ENCODE measurements at places on chromosomes 7 and 10. TPM values are rescaled to one million over a fixed set of nuclear protein-coding genes. Genes with fewer than 3 reads are reported as not detected.

PLEKHS1 gene
- not detected for total RNA-seq

GTF2I gene
- 240 TPM for total RNA-seq

SFRP4 gene
- not detected for total RNA-seq

SKAP2 gene
- total RNA-seq, result 12.3 TPM

ZWINT gene
- total RNA-seq, result 138 TPM

- no peak for DNase-seq
Observed at GRCh38 chr7:131605280-131605878, 49.0 kb upstream of the PODXL start.

DNA sequence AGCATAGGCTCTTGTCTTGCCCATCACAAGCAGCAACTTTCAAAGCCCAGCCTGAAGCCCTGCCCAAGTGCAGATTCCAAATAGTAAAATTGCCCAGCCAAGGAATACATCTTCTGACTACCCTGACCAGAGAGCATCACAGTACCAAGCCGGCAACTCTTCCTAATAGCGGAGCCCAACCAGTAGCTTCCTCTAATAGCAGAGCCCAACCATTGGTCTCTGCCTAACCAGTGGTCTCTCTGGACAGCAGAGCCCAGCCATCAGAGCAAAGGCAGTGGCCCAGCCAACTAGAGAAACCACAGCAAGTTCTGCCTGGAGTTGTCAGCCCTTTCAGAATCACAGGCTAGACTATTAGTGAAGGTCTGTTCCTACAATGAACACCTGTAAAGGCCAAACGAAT is 285.6 kb downstream of the HGF start:
- no peak for DNase-seq

- no peak for DNase-seq
Observed at GRCh38 chr7:73823257-73823656, 7.5 kb upstream of the CLDN4 start.

GRCh38 chr10:132735923-132736391 is 50.0 kb downstream of the NKX6-2 start:
- DNase-seq, result no peak

DNA sequence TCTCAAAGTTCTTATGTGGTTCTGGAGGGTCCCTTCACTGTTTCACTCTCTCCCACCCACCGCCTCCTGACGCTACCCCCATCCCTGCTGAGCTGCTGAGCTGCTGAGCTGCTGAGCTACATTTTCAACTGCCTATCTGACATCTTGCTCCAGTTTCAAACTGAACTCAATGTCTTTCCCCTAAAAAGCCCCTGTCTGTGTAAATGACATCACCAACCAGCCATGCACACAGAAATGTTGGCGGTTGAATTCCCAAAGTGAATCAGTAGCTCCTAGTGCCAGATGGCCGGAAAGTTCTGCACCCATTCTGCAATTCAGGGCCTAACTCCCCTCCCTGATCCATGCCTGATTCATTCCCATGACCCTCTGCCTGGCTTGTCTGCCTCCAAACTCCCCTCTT is 71.2 kb downstream of the WNT2 start:
- DNase-seq, result no peak

DNA sequence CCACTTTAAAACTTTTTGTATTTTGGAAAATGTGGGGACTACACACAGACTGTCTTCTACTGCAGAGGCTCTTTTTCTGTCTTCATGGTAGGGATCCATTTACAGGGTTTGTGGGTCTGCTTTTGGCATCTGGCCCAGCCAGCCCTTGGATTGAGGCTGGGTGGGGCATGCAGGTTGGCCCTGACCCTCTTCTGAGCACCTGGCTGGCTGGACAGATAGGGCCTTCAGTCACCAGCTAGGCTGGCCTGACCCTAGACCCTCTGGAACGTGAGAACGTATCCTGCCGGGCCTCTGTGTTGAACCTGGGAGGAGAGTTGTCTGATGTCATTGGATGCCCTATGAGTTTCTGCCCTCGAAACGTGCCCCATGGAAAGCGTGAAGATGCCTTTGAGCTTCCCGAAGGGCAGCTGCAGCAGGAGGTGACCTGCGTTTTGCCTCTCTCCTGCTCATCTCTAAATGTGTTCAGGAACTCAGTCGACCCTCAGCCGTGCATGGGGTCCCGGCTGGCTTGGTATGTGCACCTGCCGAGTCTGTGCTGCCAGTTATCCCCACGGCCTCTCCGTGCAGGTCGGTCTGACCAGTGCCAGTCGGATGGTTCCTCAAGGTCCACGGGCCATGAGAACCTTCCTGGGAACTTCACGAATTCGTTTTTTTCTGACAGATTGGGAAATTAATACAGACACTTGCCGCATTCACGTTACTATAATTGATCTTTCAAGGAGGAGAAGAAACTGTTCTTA is 74.9 kb downstream of the MGMT start:
- no peak for DNase-seq

GRCh38 chr10:129105266-129105665 is 361.8 kb upstream of the MGMT start:
- no peak for DNase-seq

DNA sequence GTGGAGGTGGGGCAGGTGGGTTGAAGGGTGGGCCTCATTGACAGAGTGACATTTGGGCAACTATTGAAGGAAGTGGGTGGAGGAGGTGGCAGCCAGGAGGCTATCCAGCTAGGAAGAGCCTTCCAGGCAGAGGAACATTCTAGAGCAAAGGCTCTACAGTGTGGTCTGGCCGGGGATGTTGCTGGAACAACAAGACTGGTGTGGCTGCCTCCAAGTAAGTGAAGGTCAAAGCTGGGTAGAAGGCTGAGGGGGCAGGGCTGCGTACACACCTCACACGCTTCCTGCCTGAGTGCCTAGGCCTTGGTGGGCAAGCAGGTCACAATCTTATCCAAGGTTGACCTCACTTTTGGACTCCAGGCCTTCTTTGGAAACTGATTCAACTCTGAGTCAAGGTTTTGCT is 6.6 kb downstream of the CPA1 start:
- no peak for DNase-seq

DNA sequence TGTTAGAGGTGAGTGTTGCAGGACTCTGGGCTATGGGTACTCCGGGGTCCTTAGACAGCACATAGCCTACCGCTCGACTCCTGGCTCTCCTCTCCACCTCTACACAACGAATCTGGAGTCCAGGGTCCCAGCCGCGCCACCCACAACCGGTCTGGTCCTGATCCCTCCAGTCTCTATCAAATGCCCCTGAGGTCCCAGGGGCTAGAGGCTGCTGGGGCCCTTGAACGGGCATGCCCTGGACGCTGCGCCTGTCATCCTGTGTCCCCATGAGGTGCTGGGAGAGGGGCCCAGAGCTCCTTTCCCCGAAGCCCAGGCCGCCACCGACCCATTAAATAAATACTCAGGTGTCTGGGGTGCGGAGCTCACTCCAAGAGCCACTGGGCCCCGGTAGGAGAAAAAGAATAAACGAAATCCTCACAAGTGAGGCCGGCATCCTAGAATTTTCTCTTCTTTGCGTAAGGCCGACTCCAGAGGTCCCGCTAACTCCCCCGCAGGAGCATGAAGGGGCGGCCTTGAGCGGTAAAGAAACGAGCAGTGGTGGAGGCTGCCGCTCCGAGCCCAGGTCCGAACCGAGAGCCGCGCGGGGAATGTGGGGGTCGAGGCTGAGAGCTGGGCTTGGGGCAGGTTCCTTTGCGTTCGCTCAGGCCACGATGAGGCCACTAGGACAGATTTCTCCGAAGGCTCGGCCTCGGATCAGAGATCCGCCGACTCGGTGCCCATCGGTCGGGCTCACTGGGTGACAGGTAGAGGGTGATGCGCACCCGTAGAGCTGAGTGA is 166.7 kb downstream of the NRF1 start:
- no peak for DNase-seq

GRCh38 chr10:122939856-122940543 is 14.0 kb downstream of the C10orf88 start:
- DNase-seq, result no peak

- no peak for DNase-seq
Observed at GRCh38 chr10:124367936-124368335, 50.8 kb downstream of the OAT start.

- DNase-seq, result peak; percentile 41
Observed at GRCh38 chr7:131488361-131488760, 68.1 kb downstream of the PODXL start.

GRCh38 chr10:18229826-18230225 is 89.6 kb downstream of the CACNB2 start:
- no peak for DNase-seq

- DNase-seq, result no peak
Observed at GRCh38 chr10:5433182-5433581, 20.8 kb downstream of the NET1 start.

- no peak for DNase-seq
Observed at GRCh38 chr10:10676972-10677371, 340.7 kb upstream of the CELF2 start.

DNA sequence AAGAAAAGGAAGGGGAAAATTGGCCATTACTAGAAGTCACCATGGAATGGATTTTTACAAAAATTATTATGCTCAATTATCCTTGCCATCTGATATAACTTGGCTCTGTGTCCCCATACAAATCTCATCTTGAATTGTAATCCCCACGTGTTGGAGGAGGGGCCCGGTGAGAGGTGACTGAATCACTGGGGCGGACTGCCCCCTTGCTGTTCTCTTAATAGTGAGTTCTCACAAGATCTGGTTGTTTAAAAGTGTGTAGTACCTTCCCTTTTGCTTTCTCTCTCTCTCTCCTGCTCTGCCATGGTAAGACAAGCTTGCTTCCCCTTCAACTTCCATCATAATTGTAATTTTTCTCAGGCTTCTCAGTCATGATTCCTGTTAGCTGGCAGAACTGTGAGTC is 1023.6 kb downstream of the XPNPEP1 start:
- no peak for DNase-seq

DNA sequence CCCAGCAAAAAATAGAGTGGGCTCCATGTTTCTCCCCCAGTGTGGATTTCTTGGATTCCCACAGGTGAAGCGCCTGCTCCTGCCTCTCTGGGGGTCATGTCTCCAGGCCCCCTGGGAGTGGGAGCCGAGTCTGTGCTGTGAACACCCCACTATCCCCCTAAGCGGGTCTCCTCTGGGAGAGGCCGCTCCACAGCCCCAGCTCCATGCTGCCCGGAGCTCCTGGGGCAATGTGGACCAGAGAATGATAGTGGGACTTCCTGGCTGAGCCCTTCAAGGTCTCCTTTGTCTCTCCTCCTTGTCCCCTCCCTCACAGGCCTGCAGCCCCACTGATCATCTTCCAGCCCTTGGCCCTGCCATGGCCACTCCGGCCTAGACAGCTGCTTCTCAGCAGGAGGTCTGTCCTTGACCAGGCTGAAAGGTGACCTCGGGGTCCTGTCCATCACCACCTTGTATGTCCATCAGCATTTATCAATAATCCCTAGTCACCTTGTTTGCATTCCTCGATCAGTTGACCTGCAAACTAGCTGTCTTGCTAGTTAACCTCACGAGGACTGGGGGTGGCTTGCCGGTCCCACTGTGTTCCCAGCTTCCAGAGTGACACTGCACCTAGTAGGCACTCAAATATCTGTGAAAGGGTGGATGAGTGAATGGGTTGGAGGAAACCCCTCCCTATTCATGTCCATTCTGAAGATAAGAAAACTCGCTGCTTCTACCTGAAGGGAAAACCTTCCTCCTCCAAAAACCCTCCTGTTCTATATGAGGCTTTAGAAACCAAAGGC is 776 bp upstream of the CALML3 start:
- DNase-seq, result no peak

DNA sequence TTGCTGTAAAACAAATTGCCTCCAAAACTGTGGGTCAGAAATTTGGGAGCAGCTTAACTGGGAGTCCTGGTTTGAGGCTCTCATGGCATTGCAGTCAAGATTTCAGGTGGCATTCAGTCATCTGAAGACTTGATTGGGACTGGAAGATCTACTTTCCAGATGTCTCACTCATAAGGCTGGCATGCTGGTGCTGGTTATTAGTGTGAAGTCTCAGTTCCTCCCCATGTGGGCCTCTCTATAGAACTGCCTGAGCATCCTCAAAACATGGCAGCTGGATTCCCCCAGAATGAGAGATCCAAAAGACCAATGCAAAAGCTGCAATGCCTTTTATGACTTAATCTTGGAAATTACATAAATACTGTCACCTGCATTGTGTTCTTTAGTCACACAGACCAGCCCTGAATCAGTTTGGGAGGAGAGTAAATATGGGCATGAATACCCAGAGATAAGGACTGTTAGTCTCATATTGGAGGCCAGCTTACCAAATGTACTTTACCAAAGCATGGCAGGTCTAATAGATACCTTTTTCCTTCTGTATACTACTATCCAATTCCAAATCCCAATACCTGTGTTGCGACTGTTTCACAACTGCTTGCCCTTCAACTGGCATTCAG is 6.5 kb upstream of the HERPUD2 start:
- no peak for DNase-seq

Measured in HT-29 (cell line).